AG04449 (cell line): ENCODE measurements at places on chromosomes 2 and 18.

DNA sequence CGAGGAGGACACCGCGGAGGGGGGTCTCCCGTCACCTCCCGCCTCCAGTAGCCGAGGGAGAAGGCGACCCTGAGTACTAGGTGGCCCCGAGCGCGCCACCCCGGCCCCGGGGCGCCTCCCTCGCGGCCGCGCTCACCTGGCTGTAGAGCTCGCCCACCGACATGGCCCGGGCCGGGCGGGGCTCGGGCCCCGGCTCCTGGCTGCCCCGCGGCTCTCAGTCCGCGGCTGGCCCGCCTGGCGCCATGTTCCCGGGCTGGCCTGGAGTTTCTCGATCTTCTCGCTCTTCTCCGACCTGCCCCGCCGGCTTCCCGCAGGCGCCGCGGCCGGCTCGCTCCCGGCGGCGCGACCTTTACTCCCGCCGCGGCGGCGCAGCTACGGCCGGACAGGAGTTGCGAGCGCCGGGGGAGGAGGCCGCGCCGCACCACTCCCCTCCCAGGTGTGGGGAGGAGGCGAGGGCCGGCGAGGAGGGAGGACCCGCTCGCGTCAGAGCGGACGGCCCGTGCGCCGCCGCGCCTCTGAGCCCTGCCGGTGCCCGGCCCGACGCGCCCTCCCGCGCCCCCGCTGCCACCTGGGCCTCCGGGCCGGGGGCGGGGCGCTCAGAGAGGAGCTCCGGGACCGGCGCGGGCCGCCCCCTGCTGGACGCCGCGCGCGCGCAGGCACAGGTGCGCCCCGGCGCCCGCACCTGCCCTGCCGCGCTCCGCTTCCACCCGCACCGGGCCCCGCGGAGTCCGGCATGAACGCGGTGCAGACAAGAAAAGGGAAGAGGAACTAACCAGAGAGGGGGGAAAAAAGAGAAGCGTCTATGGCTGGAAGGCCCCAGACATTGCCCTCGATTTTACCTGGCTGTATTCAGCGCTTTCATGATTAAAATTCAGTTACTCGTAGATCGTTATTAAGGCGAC lies at the start of gene MYO5B:
MYO5B (minus strand) TSS at position 517 of the 902 bp plus-strand sequence; CDS start at position 163, 354 bp downstream.
- DNase-seq = no peak

DNA sequence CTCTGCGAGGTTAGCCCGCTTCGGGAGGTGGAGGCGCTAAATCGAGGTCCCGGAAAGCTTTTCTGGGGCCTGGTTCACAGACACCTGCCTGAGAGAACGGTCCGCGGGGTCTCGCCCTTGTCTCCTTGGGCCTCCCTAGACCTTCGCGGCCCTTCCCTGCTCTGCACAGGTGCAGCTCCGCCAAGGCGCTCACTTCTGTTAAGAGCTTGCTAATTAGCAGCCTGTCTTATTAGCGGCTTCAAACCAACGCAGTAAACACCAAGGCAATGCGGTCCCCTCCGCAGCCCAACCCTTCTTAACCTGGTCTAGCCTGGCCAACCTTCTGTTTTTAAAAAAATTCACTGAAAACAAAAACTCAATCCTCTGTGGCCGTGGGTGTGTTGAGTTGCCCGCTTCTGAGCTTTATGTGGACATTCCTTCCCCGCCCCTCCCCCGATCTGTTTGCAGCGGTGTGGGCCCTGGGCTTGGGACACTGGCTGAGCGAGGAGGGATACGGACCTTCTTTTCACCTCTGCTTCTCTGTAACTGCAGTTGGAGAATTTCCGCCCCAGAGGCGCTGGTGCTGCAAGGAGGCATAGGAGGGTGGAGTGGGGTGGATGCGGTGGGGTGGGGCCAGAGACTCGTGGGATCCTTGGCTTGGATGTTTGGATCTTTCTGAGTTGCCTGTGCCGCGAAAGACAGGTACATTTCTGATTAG lies 3.4 kb upstream of the HOXD4 start:
- DNase-seq = no peak

DNA sequence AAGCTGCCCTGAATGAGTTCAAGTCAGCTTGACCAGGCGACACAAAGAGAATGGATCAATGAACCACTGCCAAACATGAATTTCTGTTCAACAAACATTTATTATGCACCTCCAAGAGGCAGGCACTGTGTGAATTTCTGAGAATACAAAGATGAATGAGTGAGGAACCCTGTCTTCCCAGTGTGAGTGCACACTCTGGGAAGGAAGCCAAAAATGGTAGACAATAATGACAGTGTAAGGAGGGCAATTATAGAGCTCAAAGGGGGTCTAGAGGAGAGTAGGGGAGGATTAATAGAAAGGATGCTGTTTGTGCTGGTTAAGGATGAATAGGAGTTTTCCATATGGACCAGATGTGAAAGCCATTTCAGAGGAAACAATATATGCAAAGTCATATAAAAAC lies 213.4 kb downstream of the DCC start:
- no peak for DNase-seq

- DNase-seq = no peak
Measured at GRCh38 chr18:79738041-79738461, 58.4 kb downstream of the CTDP1 start.

GRCh38 chr2:883260-883802 lies 67.3 kb upstream of the SNTG2 start:
- no peak for DNase-seq

DNA sequence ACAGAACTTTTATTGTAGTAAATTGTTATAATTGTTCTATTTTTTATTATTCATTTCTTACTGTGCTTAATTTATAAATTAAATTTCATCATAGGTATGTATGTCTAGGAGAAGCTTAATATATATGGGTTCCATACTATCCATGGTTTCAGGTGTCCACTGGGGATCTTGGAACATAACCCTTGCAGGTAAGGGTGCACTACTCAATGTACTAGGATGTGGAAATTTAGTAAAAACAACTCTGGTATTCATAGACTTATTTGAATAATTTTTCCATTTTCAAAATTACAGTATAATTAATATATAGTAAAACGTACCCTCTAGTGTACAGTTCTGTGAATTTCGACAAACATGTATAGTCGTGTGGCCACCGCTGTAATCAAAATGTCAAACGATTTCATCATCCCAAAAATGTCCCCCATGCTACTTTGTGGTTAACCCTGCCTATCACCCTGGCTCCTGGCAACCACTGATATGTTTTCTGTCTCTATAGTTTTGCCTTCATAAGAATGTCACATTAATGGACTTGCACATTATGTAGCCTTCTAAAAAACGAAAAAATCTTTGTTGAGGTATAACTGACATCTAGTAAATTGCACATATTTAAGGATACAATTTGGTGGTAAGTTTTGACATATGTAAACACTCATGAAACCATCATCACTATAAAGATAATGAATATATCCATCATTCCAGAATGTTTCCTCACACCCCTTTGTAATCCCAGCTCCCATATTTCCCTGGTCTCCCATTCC lies 45.7 kb downstream of the ARL5A start:
- no peak for DNase-seq

DNA sequence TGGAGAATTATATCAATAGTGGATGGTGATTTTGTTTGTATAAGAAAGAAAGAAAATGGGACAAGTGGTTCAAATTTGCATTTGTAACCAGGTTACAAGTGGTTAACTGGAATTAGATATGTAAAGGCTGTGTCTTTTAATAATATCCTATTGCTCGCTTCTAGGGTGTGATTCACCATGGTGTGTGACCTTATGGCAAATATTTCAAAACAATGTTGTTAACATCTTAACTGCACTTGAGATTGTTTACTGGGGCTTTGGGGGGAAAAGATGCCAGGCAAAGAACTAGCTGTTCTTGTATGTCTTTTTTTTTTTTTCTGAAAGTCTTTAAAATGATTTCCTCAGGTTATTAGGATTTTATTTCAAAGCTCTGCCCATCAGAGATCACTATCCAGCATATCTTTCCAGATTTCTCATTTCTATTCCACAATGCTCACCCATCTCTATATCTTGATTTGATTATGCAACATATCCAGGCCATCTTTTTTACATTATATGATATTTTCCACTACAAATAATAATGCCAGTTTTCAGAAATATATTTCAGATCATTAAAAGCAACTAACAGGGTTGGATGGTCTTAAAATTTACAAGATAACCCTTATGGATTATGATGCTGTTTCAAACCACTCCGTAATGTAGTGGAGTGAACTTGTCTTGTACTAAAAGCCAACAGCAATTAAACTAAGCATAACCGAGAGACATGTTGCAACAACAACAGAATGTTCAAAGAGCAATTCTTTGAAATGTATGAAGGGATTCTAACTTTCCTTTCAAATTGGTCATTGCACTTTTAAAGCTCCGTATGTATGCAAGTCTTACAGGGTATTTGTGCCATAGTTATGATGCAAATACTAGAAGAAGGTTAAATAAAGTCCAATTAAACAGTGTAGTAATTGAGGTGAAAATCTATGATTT lies 341.5 kb upstream of the ETAA1 start:
- DNase-seq = no peak

GRCh38 chr2:197079414-197079813 lies 152.9 kb upstream of the PGAP1 start:
- no peak for DNase-seq

DNA sequence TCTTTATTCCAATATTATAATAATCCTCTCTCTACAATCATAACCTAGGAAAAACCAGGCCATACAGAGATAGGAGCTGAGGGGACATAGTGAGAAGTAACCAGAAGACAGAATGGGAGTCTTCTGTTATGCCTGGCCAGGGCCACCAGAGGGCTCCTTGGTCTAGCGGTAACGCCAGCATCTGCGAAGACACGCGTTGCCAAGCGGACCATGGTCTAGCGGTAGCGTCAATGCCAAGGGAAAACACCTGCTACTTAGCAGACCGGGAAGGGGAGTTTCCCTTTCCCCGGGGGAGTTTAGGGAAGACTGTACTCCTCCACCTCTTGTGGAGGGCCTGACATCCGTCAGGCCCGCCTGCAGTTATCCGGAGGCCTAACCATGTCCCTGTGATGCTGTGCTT lies 36.6 kb downstream of the ARL6IP6 start:
- no peak for DNase-seq

- no peak for DNase-seq
Measured at GRCh38 chr2:138493334-138493733, 8.2 kb upstream of the SPOPL start.

DNA sequence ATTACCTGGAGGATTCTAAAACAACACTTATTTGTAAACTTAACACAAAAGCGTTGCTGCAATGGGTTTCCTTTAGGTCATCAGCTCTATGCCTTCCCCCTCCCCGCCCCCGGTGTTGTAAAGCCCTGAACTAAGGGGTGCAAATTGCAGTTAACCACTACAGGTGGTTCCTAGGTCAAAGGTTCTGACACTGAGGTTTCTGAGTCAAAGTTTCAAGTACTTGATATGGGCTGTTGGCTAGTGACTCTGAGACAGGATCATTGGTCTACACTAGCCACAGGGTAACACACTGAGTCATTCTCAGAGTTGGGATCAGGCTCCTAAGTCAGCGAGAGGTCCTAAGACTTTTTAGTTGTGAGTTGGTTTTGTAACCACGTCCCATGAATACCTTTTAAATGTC lies 15.4 kb downstream of the IL1B start:
- DNase-seq = no peak

DNA sequence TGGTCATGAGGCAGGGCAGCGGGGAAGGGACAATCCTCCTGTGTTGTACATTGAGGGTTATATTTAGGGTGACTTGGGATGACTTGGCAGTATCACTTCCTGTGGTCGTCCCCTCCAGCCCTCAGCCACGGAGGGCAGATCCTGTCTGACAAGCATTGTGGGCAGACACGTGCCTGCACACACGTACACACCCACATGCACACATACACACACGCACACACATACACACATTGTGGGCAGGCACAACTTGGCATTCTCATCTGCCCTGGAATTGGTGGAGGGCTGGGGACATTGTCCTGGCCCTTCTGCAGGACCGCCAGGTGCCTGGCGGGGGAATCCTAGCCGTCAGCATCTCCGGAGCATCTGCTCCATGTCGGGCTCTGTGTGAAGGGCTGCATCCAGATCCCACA lies 47.6 kb downstream of the ODC1 start:
- no peak for DNase-seq

GRCh38 chr2:205273148-205273547 lies 409.2 kb upstream of the NRP2 start:
- no peak for DNase-seq

- no peak for DNase-seq
Measured at GRCh38 chr18:50956116-50956515, 11.7 kb upstream of the ELAC1 start.

GRCh38 chr2:211688196-211688595 lies 850.4 kb downstream of the ERBB4 start:
- no peak for DNase-seq

GRCh38 chr18:34283506-34283905 lies 58.8 kb upstream of the NOL4 start:
- DNase-seq = no peak

DNA sequence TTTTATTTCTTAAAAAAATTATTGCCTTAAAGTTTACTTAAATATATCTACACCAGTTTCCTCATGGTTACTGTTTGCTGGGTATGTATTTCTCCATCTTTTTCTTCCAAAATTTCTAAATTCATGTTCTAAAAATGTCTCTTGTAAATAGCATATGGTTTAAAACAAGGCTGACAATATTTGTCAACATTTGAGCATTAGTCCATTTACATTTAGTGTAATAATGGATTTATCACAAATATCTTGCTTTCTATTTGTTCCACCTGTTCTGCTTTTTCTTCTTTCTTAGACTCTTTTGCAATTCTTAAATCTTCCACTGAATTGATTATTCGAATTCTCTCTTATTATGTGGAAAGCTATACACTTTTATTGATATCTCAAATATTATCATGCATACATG lies 87.7 kb upstream of the SMAD7 start:
- no peak for DNase-seq

GRCh38 chr2:205245652-205246051 lies 436.6 kb upstream of the NRP2 start:
- peak; percentile 33 for DNase-seq

DNA sequence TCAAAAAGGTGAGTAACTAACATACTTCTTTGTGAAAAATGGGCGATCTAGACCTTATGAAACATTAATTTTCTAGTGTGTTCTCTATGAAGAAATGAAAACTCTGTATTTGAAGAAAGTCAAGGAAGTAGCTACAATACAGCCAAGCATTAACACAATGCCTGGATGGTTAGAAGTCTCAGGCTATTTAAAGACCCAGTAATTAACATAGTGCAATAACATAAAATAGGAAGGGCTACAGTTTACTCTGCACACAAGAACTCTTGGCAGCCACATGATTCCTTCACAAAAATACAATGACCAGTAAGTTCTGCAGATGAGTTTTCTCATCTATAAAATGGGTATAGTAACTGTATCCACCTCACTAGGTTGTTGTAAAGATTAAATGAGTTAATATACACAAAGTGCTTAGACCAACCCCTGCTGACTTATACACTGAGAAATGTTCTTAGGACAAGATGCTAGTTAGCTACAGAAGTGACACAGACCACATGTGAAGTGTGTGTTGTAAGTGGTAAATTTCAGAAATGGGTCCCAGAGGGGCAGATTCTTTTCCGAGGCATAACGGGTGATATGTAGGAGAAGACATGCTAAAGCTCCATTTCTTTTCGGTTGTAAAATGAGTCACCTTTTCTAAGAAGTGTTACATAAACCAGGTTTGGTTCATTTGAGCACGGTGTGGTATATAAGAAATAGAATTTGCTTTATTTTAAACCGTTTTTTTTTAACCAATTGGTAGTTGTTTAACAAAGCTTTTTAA lies 61.8 kb downstream of the CXCR4 start:
- DNase-seq = no peak
